ENCODE measurements at places on chromosomes 1 and 21. TPM values are rescaled to one million over a fixed set of nuclear protein-coding genes. Genes with fewer than 3 reads are reported as not detected.

DNA sequence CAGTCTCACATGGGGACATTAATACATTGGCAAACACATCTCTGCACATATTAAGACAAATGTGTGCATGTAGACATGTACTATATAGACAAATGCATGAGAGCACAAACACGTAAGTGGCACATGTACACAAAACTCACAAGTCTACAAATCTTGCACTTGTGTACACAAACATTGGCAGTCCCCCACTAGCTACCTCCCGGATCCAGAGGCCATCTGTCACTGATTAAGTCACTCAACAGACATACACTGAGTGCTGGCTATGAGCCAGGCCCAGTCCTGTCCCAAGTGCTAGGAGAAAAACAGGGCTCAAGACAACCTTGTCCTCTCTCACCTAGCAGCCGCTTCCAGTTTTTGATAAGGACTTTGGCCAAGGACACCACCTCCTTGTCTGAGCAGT lies 7.0 kb downstream of the TCEA3 start:
- no peak for DNase-seq

GRCh38 chr1:54402896-54403295 lies 3.3 kb downstream of the SSBP3 start:
- no peak for DNase-seq

GRCh38 chr1:220391491-220391890 lies 119.2 kb upstream of the RAB3GAP2 start:
- no peak for DNase-seq

DNA sequence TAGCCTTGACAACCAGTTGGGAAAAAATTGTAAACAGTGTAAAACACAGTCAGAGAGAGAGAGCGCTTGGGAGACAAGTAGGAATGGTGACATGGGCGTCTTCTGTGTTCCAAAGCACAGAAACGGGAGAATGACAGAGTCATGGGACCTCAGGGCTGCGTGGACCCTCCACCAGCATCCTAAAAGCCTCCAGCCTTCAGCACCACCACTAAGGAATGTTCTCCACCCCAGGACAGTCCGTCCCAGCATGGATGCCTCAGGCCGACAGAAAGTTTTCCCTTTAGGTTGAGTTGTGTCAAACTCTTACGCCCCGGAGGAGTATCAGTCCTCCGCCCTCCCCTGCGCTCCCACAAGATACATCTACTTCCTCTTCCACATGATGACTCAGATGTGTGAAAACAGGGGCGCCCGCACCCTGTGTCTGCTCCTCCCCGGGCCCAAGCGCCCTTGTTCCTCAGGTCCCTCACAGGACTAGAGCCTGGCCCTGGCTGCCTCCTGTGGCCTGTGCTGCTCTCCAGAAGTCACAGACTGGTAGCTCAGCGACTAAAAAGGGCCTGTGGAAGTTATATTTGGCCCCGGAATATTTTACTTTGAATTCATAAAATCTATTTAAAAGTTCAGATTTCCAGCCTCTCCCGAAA lies 63.9 kb upstream of the EFHD2 start:
- DNase-seq: peak; percentile 64

- no peak for DNase-seq
These were observed 63.2 kb upstream of the DUSP10 start for GRCh38 chr1:221805121-221805520.

- peak; percentile 9 for DNase-seq
These were observed 79.6 kb downstream of the SLC45A1 start for GRCh38 chr1:8397511-8397910.

- no peak for DNase-seq
These were observed 39.0 kb downstream of the TTLL7 start for GRCh38 chr1:83959824-83960498.

- DNase-seq: no peak
These were observed 134.6 kb upstream of the BARHL2 start for GRCh38 chr1:90851711-90852050.

DNA sequence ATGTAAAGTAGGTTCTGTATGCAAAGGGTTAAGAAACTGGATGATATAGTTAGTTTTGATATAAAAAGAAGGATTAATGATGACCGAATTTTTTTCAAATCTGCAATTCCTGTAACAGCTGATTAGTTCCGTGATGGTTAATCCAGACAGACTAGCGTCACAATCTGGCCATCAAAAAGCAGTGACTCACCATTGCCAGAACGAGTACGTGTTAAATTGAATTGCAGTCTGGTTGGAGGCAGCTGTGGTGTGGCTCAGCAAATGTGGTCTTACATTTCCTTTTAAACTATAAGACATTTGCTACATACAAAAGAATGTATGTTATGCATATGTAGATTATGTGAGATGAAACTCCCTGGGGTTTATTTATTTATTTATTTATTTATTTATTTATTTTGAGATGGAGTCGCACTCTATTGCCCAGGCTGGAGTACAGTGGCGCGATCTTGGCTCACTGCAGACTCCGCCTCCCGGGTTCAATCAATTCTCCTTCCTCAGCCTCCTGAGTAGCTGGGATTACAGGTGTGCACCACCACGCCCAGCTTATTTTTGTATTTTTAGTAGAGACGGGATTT lies 139.8 kb downstream of the RYR2 start:
- peak; percentile 5 for DNase-seq

- DNase-seq: no peak
These were observed 23.0 kb upstream of the ITLN1 start for GRCh38 chr1:160907976-160908375.

GRCh38 chr1:167196166-167196565 lies 24.5 kb upstream of the POU2F1 start:
- DNase-seq: peak; percentile 72

DNA sequence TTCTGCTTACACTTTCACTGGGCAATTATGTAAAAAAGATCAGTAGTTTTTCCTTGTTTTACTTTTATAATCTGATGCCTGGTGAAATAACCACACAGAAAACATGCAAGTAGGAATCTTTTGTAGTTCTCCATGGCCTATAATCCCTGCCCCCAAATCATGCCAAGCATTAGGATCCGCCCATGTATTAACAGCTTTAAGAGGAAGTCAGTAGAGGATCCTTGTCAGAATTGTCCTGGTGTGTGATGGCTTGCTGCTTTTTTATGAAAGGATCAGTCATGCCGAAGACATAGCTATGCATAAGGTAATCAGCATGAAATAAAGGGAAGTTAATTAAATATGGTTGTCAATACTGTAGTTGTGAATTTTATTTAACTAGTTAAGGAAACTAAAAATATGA lies 20.0 kb downstream of the ADGRL2 start:
- no peak for DNase-seq

- DNase-seq: peak; percentile 32
These were observed 18.5 kb downstream of the WLS start for GRCh38 chr1:68213843-68214242.

DNA sequence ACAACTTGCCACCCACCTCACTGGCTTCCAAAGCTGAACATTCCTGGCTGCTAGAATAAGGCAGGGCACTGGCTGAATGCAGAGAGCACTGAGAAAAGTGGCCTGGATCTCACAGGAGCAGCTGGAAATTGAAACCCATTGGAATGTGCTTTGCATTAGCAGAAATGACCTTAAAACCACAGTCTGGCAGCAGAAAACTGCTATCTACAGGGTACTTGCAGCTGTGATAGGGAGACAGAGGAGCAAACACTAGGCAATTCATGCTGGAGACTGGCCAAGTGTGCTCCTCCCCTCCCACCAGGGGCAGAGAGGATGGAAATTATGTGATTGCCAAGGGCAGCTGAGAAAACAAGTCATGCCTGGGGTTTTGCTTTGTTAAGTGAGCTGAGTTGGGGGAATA lies 47.2 kb downstream of the HSD3B1 start:
- peak; percentile 83 for DNase-seq

DNA sequence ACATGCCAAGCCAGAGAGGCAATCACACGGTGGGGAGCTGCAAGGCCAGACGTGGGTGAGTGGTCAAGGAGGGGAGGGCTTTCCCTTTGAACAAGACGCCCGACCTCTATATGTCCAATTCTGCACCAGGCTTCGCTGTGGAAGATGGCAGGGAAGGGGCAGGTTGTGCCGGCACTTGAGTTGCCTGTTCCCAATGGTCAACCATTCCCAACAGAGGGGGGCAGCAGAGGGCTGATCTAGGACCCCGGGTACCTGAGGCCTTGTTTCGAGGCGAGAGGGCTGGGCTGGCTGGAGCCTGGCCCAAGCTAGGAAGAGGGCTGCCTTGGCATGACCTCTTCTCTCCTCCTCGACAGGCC lies 64.9 kb downstream of the TMEM53 start:
- peak; percentile 43 for DNase-seq

DNA sequence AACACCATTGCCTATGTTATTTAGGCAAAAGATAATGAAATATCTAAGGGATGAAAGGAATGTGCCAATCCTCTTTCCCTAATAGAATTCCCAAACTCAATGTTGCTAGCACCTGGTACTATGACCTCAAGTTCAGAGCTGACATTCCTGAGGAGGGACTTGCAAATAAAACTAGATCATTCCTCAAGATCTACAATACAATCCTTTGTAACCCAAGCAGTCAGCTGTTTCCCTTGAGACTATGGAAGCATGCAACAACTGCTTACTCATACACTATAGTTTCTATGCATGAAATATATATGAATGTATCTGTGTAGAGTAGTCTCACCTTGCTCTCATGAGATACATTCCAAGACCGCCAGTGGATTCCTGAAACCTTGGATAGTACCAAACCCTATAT lies 65.0 kb downstream of the ABL2 start:
- peak; percentile 67 for DNase-seq

- DNase-seq: no peak
These were observed 613.9 kb upstream of the NEGR1 start for GRCh38 chr1:72896256-72896655.

DNA sequence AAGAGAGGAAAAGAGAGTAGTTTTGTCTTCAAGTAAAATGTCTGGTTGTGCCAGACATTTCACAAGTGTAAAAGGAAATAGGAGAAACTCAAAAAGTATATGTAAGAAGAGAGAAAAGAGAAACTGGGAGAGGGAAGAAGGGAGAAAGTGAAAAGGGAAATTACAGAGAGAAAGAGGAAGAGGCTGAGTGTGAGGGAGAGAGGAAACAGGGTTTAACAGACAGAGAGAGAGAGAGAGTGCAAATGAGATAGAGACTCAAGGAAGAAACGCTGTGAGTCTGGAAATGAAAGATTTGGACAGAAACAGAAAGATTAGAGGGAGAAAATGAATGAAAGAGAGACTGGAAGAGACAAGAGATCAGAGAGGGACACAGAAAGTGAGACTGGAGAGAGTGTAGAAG lies 806.2 kb downstream of the PLA2G4A start:
- DNase-seq: no peak

- no peak for DNase-seq
These were observed 30.8 kb downstream of the KCNA10 start for GRCh38 chr1:110488161-110488560.

GRCh38 chr1:233304489-233305102 lies 9.1 kb upstream of the PCNX2 start:
- peak; percentile 44 for DNase-seq

GRCh38 chr1:241598249-241598648 lies 41.9 kb downstream of the CHML start:
- DNase-seq: no peak

GRCh38 chr1:71785000-71785399 lies 497.3 kb downstream of the NEGR1 start:
- no peak for DNase-seq

DNA sequence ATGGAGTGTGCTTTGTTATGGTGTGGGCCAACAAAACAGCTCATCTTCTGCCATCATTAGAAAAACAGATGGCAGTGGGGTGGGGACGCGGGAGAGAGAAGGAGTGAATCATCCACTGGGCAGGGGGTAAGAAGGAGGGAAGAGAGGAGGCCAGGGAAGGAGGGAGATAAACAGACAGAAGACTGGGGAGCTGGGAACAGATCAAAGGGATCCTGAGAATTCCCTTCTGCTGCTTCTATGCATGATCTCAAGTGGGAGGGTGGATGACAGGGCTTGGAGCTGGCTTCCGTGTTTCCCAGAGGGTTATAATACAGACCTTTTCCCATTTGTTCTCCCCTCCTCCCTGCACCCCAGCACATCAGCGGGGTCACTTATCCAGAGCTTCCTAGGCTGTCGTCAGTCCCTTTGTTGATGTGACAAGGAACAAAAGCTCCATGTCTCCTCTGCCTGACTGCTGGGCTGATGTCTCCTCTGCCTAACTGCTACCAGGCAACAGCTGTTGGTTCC lies 338.6 kb downstream of the PAPPA2 start:
- DNase-seq: peak; percentile 14

DNA sequence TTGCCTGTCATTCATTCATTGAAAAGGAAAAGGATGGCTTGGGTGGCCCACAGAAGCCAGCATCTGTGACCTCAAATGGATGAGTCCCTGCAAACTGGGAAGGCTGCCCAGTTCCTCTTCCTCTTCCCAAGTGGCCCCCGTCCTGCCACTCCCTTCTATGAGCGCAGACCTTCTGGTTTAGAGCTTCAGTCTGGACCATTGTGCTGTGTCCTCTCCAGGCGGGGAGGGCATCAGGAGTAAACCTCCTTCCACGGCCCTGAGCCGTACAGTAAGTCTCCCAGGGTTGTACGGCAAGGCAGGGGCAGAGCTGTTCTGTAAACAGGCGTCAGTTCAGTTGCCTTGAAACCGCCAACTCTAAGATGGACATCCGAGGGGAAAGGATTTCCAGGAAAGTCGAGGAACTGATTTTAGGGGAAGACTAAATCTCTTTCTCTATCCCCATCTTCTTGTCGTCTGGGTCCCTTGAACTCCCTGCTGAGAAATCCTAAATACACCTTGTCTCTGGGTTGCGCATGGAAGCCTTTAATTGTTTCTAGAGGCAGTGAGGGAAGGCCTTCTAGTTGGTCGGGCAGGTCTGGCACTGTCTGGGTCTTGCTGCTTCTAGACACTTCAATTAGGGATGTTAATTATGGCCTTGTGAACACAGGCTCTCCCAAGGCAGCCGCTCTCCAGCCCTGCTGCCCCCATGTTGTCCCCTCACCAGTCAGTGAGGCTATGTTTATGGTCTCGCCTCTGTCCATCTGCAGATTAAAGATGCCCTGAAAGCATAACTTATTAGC lies 22.1 kb downstream of the SOX13 start:
- peak; percentile 53 for DNase-seq

DNA sequence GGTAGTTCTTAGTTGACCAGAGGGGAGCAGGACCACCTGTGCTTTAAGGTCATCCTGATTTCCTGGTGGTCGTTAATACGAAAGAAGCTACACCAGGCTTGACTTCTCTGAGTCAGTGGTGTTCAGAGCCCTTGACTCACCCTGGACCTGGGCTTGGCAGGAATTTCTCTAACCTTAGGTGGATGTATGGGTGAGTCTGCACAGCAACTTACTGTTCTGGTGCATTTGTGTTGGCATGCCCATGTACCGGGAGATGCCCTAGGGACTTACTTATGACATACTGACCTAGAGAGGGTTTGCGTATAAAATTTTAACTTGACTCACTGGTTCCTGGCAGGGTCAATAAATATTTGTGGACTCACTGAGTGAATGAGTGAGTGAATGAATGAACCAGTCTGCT lies 304.6 kb downstream of the DISC1 start:
- DNase-seq: no peak

- no peak for DNase-seq
These were observed at the start of gene C1orf198 for GRCh38 chr1:230867903-230868735. Gene C1orf198, minus strand, starts transcription at chr1:230868521. Its CDS starts 9 bp downstream, at chr1:230868512.

- peak; percentile 27 for DNase-seq
These were observed 125.9 kb upstream of the VAMP3 start for GRCh38 chr1:7644961-7645750.

CNR2 gene
- total RNA-seq: not detected

SH2D1B gene
- 0.05 TPM for total RNA-seq

CFAP74 gene
- total RNA-seq: not detected

NCF2 gene
- total RNA-seq: 2.7 TPM

PGBD2 gene
- total RNA-seq: 8.6 TPM

PSMA5 gene
- total RNA-seq: 190 TPM

MYOG gene
- total RNA-seq: not detected

PCBP3 gene
- 0.31 TPM for total RNA-seq

OSCP1 gene
- 9.2 TPM for total RNA-seq

MAGI3 gene
- total RNA-seq: 8.7 TPM

PPIAL4G gene
- not detected for total RNA-seq

CYP4X1 gene
- 0.29 TPM for total RNA-seq

LCE2A gene
- not detected for total RNA-seq

TEKT2 gene
- total RNA-seq: not detected

Data from A172 (cell line).